Effector CD8-positive, alpha-beta T cell (primary cell): ENCODE measurements at places on chromosomes 5 and 9.

DNA sequence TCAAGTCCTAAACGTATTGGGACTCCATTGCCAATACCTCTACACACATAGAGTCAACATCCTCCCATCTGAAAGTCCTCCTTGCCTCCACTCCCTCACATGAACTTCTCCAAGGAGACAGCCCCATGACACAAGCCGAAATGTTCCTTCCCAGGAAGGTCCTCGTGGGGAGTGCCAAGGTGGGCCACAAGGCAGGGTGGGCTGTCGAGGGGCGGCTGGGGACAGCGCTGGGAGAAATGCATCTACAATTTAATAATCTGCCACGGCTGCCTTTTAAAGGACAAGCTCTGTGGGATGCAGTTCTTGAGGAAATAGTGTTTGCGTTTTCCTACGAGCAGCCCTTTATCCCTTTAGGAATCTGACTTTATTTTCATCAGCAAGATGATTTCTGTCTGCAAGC lies 138.7 kb downstream of the GABBR2 start:
- DNase-seq, result no peak

- no peak for DNase-seq
Observed at GRCh38 chr5:60822285-60822556, 21.8 kb downstream of the ELOVL7 start.

- DNase-seq, result peak; percentile 33
Observed at GRCh38 chr5:95823738-95824609, 1.4 kb upstream of the GLRX start.

- no peak for DNase-seq
Observed at GRCh38 chr5:437281-437771, 5.7 kb upstream of the EXOC3 start.

DNA sequence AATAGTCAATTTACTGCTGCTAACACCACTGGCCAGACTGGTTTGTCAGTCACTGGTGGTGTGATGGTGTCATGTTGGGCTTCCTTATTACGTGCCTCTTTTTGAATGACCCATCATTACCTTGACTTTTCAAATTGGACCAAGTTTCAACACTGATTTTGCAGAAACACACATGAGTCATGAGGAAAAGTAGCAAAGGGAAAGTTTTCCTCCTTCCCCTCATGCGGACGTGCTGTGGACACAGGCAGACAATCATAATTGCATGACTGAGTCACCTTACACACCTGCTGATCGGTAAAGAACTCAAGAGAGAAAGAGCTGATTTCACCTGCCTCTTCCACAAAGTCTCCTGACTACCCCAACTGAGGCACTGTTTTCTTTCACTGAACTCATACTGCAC lies 324.5 kb downstream of the ARRDC3 start:
- DNase-seq, result no peak

GRCh38 chr5:44356231-44356630 lies 33.0 kb downstream of the FGF10 start:
- no peak for DNase-seq

DNA sequence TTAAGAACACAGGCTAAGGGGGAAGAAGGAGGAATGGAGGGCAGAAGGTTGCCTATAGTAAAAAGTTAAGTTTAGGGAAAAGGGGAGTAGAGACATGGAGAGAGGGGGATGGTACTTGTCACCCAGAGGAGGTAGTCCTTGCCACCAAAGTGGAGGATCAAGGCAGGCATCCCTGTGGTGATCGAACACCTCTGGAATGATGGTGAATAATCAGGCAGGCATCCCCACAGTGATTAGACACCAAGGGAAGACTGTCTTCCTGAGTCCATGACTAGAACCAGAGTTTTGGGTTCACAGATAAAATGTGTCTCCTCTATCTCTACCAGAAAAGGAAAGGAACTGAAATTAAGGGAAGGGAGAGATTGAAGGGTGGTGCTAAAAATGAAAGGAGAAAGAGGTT lies 19.2 kb upstream of the HMGCS1 start:
- DNase-seq, result no peak

DNA sequence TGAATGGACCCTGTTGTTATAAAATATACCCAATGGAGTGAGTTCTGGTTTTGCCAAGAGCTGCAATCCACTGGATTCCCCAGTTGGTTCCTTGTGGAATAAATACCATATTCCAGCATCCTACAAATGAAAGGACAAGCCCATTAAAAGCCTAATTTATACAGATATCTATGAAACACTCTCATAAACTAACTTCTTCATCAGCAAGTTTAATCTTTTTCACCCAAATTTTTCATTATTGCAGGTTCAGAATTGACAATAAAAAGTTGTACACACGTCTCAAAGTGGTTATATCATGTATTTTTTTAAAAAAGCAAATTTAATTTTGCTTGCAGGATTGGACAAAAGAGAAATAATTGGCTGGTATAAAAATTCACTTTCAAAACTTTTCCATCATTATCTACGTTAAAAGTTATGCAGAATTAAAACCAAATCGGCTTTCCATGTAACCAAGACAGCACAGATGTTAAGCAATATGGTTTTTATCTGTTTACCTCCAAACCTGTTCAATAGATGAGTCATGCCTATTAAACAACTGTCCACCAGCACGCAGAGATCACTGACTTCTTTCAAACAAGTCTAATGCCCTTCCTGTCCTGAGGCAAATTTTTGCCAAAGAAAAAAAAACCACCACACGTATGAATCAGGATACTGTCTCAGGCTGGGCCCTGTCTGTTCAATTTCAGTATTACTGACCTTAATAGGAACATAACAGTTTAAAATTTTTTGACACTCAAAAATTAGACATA lies 42.5 kb downstream of the CEMIP2 start:
- no peak for DNase-seq

DNA sequence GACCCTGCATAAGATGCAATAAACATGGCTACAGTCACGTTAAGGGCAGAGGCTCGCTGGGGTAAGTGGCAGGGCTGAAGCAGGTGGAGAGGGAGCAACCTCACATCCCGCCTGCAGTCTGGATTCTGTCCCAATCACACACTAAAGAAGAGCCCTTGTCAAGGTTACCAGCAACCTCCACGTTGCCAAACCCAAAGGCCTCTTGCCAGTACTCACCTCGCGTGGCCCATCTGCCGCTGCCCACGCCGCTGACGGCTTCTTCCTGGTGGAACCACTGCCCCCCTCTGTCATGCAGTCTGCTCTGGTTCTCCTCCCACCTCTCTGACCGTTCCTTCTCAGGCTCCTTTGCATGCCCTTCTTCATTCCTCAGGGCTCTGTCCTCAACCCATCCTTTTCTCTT lies 8.8 kb downstream of the AQP7 start:
- no peak for DNase-seq

GRCh38 chr9:27386571-27387091 lies 89.7 kb upstream of the EQTN start:
- no peak for DNase-seq

- no peak for DNase-seq
Observed at GRCh38 chr5:39226100-39226451, 6.7 kb upstream of the FYB1 start.

- no peak for DNase-seq
Observed at GRCh38 chr9:12640866-12641636, 52.1 kb upstream of the TYRP1 start.

GRCh38 chr5:141618030-141618803 lies 583 bp downstream of the DIAPH1 start:
- peak; percentile 35 for DNase-seq

- DNase-seq, result no peak
Observed at GRCh38 chr9:93458712-93459111, 5.3 kb upstream of the FAM120AOS start.

DNA sequence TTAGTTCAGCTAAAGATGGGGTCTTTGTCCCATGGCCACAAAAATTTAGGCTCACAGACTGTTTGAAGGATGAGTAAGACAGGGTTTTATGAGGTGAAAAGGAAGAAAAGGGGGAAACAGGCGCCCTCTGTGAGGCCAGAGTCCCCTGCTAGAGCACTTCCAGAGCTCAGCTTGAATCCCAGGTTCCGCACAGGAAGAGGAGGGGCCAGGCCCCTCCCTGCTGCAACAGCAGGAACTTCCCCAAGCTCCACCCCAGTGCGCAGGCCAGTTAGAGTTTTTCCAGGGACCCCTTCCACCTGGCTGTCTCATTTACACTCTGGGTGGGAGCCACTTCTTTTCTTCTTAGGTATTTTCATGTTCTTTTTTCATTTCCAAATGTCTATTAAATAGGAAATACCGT lies 480.8 kb downstream of the PSAT1 start:
- DNase-seq, result no peak

DNA sequence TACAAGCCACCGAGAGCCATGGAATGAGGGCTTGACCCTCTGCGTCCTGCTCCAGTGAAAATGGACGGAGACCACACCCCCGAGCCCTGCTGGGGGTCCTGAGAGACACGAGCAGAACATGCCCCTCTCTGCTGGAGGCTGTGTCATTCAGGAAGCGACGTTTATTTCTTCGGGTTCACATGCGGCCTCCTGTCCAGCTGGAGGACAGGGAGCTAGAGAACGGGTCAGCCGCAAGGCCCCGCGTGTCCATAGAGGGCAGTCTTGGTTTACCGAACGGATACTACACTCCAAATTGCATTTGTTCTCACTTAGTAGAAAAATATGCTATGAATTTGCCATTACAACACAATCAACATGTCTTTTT lies 36.1 kb downstream of the MRPL36 start:
- peak; percentile 9 for DNase-seq

GRCh38 chr9:135667463-135668001 lies 4.4 kb downstream of the LCN9 start:
- no peak for DNase-seq

DNA sequence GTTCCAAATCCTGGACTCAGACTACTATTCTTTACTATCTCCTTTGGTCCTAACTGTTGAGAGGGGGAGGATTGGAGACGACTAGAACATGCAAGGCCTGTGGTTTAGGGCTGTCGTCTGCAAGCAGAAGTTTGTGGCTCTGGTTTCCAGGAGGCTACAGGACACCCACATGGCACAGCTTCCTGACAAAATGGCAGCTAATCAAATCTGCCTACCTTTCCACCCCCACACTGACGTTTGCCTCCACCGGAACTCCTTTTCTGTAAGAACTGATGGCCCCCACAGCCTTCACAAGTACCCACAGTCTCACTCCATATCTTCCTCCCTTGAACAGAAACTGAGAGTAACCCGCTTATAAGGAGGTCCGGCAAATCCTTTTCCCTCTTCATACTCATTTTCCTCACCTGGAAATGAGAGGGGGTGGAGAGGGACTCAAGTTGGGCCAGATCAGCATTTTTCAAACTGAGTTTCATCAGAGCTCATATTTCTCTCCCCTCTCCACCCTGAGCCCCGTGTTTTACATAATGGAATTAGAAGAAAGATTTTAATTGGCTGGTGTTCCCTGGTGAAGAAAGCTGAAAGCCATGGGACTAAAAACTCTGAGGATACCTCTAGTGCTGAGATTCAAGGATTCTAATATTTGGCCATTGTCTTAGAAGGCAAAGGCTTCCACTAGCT lies 5.2 kb downstream of the SLC31A2 start:
- no peak for DNase-seq

- DNase-seq, result no peak
Observed at GRCh38 chr9:138095813-138096518, 218.4 kb downstream of the CACNA1B start.

- DNase-seq, result no peak
Observed at GRCh38 chr5:82849885-82850284, 227.3 kb downstream of the TMEM167A start.

DNA sequence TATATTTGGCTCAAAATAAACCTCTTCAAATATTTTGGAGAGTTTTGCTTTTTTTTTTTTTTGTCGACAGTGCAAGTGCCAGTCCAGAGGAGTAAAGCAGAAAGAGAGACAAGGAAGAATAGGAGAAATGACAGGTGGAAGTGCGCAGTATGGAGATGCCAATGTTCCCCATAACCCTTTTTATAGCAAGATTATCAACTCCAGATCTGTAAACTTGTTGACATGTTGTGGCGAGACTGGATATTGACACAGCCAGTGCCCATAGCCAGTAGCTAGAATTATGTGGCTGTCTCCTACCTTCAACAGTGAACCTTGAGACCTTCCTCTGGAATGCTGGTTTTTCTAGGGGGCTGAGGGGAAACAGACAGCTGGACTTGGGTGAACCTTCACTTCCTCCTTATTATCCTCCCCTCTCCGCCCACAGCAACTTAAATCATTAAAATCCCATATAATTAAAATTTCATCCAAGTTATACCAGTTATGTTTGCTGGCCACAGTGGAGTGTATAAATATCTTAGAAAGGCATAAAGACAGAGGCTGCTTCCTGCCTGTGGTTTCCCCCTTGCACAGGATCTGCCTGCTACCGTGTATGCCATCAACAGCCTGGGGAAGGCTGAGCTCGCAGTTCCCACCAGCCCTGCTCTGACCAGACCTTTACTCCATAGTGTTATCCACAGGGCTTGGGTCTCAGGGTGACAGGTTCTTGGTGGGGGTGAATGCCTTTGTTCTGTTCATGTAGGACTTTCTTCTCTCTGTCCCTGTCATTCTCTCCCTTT lies 112.3 kb upstream of the ANKH start:
- DNase-seq, result no peak

GRCh38 chr5:61346511-61346910 lies 14.5 kb downstream of the ZSWIM6 start:
- no peak for DNase-seq

DNA sequence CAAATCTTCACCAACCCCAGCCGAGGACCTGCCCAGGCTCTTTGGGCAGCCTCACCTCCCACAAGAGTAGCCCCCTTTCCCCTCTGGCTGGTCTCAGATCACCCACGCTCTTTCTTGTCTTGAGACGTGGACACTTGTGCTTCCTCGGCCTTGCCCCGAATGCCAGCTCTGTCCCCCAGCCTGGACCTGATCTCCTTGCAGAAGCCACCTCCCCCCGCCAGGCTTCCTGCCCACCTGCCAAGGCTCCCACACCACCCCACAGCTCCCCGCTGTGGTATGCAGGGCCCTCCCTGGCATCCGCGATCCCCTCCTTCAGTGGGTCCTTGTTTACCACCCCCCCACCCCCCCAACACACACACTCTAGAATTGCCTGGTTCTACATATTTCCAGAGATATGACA lies 133.7 kb downstream of the ROR2 start:
- DNase-seq, result no peak

DNA sequence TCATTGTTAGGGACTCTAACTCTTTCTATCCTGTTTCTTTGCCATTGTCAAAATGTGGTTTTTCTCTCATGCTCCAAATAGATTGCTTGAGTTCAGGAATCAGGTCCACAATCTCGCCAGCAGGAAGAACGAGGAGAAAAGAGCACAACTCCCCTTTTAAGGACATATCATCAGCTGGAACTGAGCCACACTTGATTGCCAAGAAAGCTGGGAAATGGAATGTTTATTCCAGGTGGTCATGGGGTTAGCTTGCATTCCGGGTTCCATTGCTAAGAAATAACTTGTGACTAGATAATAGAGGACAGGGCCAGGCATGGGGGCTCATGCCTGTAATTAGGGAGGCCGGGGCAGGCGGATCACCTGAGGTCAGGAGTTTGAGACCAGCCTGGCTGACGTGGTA lies 32.4 kb upstream of the C9orf57 start:
- DNase-seq, result no peak

- DNase-seq, result no peak
Observed at GRCh38 chr9:36163049-36163785, 6.0 kb upstream of the CCIN start.

GRCh38 chr9:107228496-107229039 lies 54.5 kb upstream of the RAD23B start:
- no peak for DNase-seq
